ENCODE measurements at places on chromosomes 4 and X. TPM values are rescaled to one million over a fixed set of nuclear protein-coding genes. Genes with fewer than 3 reads are reported as not detected.

PDGFRA gene
- total RNA-seq = 69.4 TPM

CXorf38 gene
- 10.3 TPM for total RNA-seq

FOXR2 gene
- not detected for total RNA-seq

NSUN7 gene
- total RNA-seq = 0.67 TPM

KLHL13 gene
- 3.2 TPM for total RNA-seq

MID2 gene
- total RNA-seq = 6.4 TPM

IL13RA1 gene
- total RNA-seq = 24.7 TPM

NAA11 gene
- not detected for total RNA-seq

MBNL3 gene
- total RNA-seq = 2.8 TPM

RBM47 gene
- total RNA-seq = 0.50 TPM

UGT2B10 gene
- not detected for total RNA-seq
